Activated naive CD8-positive, alpha-beta T cell treated with anti-CD3 and anti-CD28 coated beads for 36 hours (primary cell): ENCODE measurements at places on chromosomes 2 and 18. TPM values are rescaled to one million over a fixed set of nuclear protein-coding genes. Genes with fewer than 3 reads are reported as not detected.

The ERMN gene
- total RNA-seq = 1.9 TPM

The ABCG5 gene
- total RNA-seq = not detected

The UGT1A5 gene
- total RNA-seq = not detected

The MYCN gene
- not detected for total RNA-seq

The BOLL gene
- not detected for total RNA-seq

The KIAA2012 gene
- not detected for total RNA-seq

The LIMS3 gene
- total RNA-seq = 0.72 TPM

The LDLRAD4 gene
- total RNA-seq = 27.4 TPM

The SLC25A52 gene
- not detected for total RNA-seq

The KIF5C gene
- total RNA-seq = 15.3 TPM

The CYP27A1 gene
- total RNA-seq = not detected
